Left lung (tissue), 14 donors: ENCODE measurements at places on chromosomes 11 and 22.

- DNase-seq = no peak
Observed at GRCh38 chr11:11476971-11477645, 124.1 kb upstream of the CSNK2A3 start.

- DNase-seq = no peak
Observed at GRCh38 chr22:42150727-42151590, 20.3 kb upstream of the CYP2D6 start.

DNA sequence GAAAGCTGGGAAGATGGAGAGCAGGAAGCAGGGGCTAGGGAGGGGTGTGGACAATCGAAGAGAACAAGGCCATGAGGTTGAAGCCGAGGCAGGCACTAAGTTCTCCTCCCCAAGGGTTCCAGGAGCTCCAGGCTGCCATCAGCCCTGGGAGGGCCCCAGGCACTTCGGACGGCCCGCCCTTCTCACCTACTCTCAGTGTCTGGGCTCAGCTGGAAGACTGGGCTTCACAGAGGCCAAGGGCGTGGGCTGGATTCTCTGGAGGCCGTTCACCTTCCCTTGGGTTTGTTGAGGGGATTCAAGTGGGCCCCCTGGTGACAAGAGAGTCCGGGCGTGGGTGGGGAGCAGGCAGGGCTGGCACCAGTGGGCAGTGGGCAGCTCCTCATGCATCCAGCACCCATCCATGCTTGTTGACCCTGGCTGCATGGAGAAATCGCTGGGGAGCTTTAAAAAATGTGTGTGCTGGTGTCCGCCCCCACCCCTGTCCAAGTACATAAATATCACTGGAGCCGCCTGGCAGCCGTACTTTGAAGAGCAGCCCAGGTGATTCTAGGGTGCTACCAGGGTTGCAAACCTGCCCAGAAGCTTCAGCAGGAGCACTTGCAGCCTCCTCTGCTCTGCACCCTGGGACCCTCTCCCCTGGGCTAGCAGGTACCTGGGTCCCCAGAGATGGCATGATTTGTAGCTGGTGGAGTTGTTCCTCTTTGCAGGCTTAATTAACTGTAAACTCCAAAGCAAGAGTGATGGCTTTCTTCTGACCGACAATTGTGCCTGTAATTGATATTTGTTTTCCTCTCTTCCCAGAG, 74.3 kb downstream of the RTL6 start:
- no peak for DNase-seq

- DNase-seq = no peak
Observed at GRCh38 chr11:95242091-95242844, 11.3 kb upstream of the SESN3 start.

DNA sequence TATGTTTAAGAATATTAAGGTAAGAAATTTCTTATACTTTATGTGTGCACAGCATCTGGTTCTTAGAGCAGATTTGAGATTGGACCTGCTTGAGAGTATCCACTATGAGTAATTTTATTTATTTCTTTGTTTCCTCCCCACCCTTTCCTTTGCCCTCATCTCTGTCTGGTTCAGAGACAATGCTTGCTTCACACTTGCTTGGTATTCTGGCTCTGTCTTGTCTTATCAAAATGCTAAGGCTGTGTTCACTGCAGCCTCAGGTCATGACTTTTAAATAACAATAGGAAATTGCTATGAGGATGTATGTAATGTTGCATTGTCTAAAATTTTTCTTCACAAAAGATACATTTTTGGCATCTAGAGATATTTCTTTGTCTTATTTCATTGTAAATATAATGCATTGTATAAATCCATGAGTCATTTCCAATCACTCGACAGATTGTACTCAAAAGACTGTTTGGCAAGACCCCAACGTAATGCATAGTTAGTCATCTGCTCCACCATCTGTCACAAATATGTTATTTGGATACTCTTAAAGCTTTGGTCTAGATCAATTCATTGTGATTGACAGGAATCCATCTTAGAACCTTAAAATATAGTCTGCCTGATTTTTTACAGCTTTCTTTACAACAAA, 395.7 kb downstream of the AASDHPPT start:
- DNase-seq = no peak

DNA sequence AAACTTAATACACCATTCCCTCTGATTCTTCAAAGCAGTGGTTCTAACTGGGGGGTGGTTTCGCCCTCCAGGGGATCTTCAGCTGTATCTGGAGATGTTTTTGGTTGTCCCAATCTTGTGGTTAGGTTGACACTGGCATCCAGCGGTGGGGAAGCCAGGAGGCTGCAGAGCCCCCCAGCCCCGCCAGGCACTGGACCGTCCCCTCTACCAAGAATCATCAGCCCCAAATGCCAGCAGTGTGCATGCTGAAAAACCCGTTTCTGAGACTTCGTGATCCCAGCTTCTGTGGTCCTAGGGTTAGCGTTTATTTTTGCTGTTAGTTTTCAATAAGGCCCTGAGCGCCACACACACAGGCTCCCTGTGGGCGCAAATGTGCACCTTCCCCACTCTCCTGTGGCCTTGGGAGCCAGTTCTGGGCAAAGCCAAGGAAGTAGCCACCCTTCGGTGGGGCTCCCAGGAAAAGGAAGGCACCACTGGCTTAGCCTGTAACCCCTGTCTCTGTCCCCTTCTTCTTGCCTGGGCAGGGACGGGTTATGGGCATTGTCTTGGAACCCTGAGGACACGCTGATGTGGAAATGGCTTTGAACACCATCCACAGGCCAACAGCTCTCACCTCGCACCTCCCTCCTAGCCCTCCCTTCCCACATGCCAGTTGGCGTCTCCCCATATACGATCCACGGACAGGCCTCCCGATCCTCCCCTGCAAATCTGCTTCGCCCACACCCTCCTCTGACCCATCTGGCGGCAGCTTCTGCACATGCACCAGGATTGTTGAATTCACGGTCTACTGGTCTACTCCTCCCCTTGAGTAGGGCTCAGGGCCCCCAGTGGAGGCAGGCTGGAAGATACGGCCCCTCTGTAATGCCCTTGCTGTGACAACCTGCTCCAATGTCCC, 71.4 kb upstream of the CCND1 start:
- DNase-seq = no peak

DNA sequence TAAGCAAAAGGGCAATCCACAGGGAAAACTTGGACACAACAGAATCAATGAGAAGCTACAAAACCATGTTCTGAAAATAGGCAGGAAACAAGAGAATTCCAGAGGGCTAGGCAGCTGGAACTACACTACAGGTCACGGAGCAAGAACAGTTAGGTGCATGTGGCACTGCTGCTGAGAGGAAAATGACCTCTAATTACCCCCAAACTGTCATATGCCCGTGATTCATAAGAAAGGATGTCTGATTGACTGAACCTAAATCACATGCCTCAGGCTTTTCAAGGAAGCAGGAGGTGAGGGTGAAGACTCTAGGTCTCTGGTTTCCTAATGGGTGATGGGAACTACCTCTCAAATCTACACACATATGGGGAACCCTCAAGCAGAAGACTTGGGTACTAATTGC, 17.9 kb upstream of the RRAS2 start:
- DNase-seq = no peak
